ENCODE measurements at places on chromosomes 2 and 18. TPM values are rescaled to one million over a fixed set of nuclear protein-coding genes. Genes with fewer than 3 reads are reported as not detected.

GRCh38 chr2:12211326-12212175, 465.1 kb downstream of the LPIN1 start:
- no peak for DNase-seq

DNA sequence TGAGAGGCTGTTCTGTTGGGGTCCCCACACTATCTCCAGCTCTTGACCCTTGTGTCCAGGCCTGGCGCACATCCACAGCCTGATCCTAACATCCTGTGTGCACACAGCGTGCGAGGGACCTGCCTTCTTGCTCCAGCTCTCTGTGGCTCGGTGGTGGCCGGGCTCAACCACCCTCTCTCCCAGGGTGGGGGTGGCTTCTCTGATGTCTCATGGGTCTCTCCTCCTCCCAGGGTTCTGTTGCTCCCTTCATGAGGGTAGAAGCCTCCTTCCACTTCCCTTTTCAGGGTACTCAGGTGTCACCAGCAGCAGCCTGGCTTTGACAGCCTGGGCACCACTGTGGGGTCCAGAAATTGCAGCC, 196.9 kb upstream of the RAB6C start:
- no peak for DNase-seq

DNA sequence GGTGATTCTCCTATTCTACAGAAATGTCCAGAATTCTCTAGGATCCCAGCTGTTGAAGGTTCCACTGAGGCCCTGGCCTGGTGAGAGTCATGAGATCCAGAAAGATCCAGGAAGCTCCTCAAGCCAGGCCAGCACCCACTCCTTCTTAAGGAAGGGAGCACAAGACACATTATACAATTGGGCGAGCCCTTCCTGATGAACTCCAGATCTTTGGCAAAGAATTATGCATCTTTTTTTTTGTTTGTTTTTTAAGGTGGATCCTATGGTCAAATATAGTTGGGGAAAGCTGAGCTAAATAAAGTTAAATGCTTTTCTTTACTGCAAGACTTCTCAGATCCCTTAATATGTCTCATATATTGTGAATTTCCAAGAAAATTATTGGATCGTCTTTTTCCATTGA, 37.0 kb upstream of the LOXHD1 start:
- DNase-seq: no peak

DNA sequence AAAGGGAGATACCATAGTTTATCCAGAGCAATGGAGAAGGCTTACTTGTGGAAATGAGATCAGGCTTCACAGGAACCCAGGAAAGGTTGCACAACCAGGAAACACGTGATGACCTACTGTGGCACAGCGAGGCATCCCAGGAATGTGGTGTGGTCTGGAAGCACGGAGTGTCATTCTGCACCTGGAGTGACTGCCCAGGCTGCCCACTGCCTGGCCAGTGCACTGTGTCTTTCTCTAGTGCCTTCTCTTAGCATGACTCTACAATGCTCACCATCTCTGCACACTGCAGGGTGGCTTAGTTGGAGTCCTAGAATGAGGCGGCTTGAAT, 48.9 kb downstream of the CHST9 start:
- peak; percentile 1 for DNase-seq

GRCh38 chr2:45606796-45607195, 4.3 kb downstream of the SRBD1 start:
- DNase-seq: no peak

The GEN1 gene
- 17.5 TPM for total RNA-seq

The TM4SF20 gene
- total RNA-seq: 0.99 TPM

The CXCR4 gene
- not detected for total RNA-seq

All from NCI-H460 (cell line).